ENCODE measurements at places on chromosomes 11 and 22. TPM values are rescaled to one million over a fixed set of nuclear protein-coding genes. Genes with fewer than 3 reads are reported as not detected.

- no peak for DNase-seq
These were observed at the start of gene ZP1 for GRCh38 chr11:60866911-60867870. Gene ZP1 (plus strand): TSS chr11:60867542. CDS start chr11:60867562, 20 bp downstream.

GRCh38 chr11:44659641-44660040 lies 67.1 kb upstream of the TSPAN18 start:
- no peak for DNase-seq

- no peak for DNase-seq
These were observed 95.0 kb downstream of the AMOTL1 start for GRCh38 chr11:94862926-94863880.

GRCh38 chr11:78351979-78352841 lies 65.4 kb downstream of the GAB2 start:
- no peak for DNase-seq

DNA sequence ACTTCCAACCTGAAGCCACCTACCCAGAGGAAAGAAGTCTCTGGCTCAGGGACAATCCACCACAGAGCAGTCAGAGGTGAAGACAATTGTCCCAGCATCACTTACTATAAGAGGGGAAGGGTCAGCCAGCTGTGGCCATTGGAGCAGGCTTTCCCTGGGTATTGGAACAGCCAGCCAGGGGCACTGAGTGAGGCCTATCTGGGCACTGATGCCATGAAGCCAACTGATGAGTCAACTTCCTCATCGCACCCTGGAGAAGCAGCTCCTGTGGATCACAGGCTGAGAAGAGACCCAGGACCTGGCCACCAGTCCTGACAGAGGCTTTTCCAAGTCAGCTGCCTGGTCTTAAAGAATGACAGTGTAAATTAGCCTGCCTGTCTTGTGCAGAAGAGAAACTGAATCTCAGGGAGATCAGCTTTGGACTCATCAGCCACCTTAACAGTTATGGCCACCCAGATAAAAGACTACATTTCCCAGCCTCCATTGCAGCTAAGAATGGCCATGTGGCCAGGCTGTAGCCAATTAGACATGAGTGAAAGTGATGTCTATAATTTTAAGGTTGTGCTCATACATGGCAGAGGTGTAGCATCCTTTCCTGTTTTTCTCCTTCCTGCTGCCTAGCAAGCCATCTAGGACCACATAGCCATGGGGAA lies 19.0 kb downstream of the CHST1 start:
- DNase-seq = no peak

GRCh38 chr11:76605338-76606074 lies 65.0 kb downstream of the LRRC32 start:
- DNase-seq = no peak

DNA sequence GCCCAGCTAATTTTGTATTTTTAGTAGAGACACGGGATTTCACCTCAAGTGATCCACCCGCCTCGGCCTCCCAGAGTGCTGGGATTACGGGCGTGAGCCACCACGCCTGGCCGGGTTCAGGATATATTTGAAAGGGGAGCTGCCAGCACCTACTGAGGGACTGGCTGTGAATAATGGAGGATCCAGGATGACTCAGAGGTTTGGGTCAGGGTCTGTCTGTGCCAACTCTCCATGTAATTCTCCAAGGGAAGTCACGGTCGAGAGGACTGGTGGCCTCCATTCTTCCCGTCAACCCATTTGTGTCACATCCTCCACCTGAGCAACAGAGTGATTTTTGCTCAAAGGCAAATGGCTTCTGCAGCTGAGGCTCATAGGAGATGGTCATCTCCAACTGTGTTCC lies 3.6 kb upstream of the ARRB1 start:
- DNase-seq = no peak

- DNase-seq = peak; percentile 54
These were observed 50.2 kb downstream of the JAM3 start for GRCh38 chr11:134119094-134119493.

DNA sequence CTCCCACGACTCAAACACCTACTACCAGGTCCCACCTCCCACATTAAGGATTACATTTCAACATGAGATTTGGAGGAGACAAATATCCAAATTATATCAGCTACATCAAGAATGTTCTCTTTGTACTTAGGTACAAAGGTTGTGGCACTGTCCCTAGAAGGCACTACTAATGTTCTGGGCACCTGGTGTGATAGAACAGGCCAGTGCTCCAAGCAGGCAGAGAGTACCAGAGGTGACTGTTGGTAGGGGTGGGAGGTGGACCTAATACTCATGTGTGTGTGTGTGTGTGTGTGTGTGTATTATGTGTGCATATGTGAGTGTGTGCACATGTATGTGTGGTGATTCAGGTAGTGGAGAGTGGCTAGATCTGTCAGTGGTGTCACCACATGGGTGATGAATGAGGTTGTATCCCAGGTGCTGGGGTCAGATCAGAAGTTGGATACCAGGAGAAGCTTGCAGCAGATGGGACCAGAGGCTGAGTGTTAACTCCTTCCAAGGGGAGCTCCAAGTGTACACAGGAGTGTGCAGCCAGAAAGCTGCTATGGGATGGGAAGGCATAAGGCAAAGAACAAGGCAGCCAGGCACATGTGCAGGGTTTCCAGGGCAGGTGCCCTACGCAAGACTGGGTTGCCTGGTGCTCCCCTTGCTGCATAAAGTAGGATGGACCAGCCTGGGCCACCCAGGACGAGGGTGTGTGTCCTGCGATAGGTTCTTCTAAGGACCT lies 17.7 kb upstream of the NNMT start:
- DNase-seq = no peak

DNA sequence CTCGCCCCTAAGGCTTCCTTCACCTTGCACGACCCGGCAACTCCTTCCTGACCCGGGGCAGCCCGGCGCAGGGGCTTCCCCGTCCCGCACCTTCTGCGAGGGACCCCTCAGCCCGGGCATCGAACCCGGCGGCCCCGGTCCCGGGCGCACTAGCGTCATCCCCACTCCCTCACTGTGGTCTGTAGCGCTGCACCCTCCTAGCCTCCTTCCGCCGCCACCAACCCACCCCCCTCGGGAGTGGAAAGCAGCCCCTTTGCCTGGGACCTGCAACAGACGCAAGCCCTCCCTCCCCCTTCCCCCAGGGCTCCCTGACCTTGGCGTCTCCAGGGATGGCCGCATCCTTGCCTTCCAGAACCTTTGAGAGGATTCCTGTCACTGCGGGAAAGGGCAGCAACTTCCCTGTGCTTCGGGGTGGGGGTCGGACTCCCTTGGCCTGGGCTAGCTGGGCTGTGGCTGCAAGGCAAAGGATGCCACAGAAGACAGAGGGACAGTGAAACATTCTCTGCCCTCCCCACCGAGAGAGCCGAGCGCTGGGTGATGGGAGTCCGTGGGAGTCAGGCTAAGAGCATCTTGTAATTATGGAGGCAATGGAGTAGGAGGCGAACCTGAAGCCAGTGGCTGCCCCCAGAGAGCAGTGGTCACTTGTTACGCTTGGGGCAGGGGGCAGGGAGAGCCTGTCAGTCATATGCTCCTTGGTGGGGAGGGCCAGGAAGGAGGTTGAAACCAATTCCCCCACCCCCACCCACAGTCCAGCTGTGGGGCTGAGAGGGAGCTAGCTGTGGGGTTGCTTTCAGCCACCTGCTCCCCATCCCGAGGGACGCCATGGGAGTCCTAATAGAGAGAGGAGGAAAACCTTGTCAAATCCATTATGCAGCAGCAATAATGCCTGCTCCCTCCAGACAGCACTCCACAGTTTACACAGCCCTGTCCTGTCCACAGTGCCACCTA lies 920 bp downstream of the TMEM132A start:
- no peak for DNase-seq

GRCh38 chr11:131372234-131372962 lies 2.0 kb downstream of the NTM start:
- no peak for DNase-seq

DNA sequence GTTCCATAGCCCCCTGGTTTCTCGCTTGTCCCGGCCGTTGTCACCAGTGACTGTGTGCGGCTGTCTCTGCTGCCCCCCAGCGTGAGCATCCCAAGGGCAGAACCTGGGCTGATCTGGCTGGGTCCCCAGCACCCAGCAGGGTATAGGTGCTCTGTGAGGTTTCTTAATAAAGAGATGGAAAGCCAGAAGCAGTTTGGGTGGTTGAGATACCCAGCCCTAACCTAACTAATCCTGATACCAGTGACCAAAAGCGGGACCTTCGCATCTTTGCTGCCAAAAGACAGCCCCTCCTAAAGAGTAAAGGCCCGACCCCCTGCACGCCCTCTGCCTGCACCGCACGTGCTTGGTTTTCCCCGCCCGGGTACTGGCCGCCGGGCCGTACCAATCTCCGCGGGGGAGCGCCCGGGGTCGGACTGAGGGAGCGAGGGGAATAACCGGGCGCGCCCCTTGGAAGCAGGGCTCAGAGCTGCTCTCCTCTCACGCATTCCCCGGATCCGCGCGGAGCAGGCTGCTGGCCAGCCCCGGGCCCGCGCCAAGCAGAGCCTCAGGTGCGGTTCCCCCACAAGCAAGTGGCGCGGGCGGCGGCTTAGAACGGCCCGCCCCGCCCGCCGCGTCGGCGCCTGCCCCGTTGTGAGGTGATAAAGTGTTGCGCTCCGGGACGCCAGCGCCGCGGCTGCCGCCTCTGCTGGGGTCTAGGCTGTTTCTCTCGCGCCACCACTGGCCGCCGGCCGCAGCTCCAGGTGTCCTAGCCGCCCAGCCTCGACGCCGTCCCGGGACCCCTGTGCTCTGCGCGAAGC lies at the start of gene DGAT2:
DGAT2 (plus strand) TSS at position 667 of the 797 bp plus-strand sequence. CDS start 214 bp downstream, outside the sequence.
- DNase-seq = no peak

DNA sequence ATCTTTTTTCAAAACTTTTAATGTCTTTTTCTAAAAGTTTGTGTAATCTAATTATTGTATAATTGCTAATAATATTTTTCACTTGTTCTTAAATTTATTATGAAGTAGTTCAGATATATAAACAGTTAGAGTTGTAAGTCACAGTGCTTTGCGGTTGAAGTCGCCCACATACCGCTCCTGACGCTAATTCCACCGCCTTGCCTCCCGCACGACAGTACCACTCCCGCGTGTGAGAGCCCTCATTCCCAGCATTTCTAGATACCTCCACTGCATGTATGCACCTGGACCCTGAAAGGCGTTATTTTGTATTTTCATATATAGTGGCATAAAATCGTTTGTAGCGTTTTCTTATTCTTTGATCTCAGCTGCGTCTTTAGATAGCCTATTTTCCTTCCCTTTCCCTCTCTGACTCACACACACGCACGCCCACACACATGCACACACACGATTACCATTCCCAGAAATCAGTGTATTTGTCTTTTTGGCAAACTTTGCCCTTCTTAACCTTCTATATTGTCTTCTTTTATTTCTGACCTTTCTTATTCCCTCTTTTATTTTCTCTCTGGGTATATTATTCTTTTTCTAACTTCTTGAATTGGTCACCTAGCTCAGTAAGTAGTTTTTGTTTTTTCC lies 56.4 kb upstream of the PITPNB start:
- no peak for DNase-seq

DNA sequence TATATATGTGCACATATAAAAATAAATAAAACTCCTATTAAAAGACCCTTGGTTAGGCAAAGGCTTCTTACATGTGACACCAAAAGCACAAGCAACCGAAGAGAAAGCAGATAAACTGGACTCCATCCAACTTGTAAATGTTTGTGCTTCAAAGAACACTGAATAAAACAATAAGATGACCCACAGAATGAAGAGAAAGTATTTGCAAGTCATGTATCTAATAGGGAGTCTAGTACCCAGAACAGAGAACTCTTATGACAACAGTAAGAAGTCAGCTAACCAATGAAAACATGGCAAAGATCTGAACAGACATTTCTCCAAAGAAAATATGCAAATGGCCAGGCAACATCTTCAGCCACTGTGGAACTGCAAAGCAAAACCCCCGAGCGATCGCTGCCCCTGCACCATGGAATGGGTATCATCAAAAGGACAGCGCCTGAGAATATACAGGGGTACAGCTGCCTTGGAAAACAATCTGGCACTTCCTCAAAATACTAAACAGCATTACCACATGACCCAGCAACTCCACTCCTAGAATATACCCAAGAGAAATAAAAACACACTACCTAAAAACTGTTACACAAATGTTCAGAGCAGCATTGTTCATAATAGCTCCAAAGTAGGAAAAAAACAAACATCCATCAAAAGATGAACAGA lies 17.2 kb downstream of the BRD1 start:
- no peak for DNase-seq

DNA sequence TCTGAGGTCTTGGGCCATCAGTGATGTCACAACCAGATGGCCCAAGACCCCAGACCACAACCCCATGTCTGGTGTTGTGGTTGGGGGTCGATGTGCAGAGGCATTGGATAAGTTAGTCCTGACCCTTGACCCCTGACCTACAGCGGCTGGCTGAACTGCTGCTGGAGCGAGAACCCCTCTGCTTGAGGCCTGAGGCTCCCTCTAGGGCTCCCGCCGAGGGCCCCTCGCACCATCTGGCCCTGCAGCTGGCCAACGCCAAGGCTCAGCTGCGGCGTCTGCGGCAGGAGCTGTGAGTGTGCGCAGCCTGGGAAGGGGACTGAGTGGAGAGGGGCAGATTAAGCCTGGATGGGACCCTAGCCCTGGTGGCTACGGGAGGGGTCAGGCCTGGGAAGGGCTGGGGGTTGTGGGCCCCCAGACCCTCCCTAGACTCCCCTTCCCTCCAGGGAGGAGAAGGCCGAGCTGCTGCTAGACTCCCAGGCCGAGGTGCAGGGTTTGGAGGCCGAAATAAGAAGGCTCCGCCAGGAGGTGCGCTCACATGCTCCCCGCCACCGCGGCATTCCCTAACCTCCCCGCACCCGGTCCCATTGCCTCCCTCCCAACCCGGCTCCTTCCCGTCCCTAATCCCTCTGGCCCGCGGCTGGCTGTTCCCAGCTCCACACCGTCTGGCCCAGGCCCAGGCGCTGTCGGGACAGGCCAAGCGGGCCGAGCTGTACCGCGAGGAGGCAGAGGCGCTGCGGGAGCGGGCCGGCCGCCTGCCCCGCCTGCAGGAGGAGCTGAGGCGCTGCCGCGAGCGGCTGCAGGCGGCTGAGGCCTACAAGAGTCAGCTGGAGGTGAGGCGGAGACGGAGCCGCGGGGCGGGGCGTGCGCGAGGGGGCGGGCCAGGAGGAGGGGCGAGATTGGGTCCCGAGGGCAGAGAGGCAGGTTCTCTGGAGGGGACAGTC lies 2.1 kb downstream of the CCDC88B start:
- peak; percentile 87 for DNase-seq

DNA sequence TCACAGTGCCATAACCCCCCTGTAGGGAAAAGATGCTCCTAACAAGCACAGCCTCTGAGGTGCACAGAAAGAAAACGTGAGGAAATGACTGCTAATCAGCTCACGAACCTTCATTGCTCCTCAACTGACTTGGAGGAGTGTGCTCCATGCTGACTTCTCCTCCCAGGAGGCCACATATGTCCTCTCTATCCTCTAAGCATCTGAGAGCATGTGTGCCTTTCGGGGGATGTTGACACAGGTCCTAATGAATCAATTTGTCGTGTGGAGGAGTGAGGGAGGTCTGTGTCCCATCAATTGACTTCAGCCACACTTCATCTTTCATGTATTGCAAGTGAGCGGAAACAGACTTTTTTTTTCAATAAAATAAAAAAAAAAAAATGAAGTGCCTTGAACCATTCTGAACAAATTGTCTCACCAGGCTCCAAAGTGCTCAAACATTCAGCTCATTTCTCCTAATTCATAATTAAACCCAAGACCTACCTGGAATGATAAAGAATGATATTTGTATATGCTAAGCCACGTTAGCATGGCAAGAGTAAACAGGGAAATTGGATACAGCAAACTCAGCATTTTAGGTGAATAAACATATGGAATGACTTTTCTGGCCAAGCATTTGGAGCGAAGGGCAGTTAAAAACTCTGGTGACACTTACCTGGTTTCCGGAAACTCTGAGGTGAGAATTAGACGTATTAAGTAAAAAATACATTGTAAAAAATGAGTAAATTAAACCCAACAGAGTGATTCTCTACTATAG lies 317.6 kb upstream of the FAT3 start:
- no peak for DNase-seq

Gene OR2AG1
- total RNA-seq = not detected

Gene L3MBTL2
- 20.6 TPM for total RNA-seq

Gene CFAP300
- total RNA-seq = 3.5 TPM

Gene C11orf91
- total RNA-seq = 0.41 TPM

Data from foreskin keratinocyte (primary cell).